ENCODE measurements at places on chromosomes 5 and 9.

GRCh38 chr9:120331913-120332312 lies 248.1 kb downstream of the CDK5RAP2 start:
- no peak for DNase-seq

DNA sequence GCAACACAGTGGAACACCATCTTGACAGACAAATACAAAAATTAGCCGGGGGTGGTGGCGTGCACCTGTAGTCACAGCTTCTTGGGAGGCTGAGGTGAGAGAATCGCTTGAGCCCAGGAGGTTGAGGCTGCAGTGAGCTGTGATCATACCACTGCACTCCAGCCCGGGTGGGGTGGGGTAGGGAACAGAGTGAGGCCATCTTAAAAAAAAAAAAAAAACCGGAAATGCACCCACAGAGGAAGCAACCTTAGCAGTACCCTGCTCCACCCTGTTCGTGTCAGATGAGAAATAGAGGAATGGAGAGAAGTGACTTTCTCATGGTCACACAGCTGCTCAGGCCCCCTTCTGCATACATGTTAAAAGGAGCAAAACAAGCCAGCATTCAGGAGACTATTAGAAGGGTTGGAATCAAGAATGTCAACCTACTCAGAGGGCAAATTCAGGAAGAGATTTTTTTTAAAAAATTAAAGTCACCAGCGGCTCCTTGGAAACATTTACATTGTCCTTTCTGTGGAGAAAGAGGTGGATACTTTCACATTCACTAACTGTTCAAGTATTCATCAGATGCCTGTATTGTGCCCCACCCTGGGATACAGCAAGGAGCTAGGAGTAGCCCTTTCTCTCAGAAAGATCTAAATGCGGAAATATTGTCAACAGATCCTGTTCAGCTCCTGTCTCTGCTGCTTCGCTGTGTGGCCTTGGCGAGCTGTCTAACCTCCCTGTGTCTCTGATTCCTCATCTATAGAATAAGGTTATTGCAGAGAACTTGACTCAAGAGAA lies 41.0 kb downstream of the CYFIP2 start:
- DNase-seq, result no peak

- no peak for DNase-seq
Measured at GRCh38 chr5:97355775-97356174, 172.7 kb upstream of the RIOK2 start.

- DNase-seq, result no peak
Measured at GRCh38 chr9:27591093-27591492, 17.8 kb upstream of the C9orf72 start.

DNA sequence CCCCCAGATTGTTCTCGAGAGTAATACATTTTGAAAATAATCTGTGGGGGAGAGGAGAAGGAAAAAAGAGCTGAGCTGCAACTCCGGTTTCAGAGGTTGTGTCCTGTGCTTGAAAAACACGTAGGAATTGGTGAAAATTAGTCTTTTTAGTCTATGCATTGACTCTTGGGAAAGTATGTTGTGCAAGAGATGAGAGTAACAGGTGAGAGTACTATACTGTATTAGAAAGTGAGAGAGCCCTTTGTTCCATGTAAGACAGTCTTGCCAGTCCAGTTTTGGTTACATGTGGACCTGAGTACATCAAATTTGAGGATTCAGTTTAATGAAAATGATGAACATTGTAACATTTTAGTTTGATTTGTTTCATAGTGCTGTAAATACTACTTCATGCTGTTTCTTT lies 27.8 kb downstream of the ERBIN start:
- no peak for DNase-seq

DNA sequence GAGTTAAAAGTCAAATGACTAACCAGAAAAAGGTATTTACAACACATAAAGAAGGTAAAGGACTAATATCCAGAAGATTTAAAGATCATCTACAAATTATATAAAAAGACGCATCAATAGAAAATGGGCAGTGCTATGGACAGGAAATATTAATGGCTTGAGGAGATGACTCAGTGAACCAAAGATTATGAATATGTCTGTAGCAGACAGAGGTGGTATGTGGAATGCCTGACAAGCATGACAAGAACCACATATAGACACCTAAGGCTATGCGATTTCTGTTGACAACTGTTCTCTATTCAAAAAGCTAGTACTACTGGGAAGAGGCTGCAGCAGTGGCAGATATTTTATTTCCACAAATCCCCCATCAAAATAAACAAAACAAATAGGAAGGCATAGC lies 177.0 kb upstream of the SH3GL2 start:
- no peak for DNase-seq

- no peak for DNase-seq
Measured at GRCh38 chr5:121962958-121963357, 1.2 kb downstream of the SRFBP1 start.
